ENCODE measurements at places on chromosomes 3 and 15.

DNA sequence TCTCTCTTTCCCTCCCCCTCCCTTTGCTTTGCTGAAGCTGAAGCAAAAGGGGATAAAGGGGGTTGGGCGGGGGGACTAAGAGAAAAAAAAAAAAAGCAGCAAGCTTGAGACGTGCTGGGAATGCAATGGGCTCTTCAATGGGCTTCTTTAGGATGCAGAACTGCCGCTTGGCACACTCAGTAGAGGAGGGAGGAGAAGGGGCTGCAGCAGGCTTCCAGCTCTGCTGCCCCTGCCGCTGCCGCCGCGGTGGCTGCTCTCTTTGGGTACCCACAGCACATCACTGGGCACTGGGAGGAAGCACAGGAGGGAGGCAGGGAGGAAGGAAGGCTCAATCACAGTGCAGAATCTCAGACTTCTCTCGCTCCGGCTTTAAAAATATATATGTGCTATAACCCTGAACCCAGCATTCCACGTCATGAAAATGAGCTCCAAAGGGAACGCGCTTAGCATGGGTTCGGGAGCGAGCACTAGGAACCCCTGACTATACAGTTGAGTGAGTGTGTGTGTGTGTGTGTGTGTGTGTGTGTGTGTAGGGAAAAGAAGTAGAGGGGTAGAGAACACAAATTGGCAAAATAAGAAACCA lies 3.5 kb downstream of the SLITRK3 start:
- no peak for DNase-seq

GRCh38 chr15:101359365-101359947 lies 64.4 kb upstream of the SNRPA1 start:
- DNase-seq = no peak

- DNase-seq = no peak
These were observed 4.8 kb downstream of the MYL3 start for GRCh38 chr3:46858456-46858855.

DNA sequence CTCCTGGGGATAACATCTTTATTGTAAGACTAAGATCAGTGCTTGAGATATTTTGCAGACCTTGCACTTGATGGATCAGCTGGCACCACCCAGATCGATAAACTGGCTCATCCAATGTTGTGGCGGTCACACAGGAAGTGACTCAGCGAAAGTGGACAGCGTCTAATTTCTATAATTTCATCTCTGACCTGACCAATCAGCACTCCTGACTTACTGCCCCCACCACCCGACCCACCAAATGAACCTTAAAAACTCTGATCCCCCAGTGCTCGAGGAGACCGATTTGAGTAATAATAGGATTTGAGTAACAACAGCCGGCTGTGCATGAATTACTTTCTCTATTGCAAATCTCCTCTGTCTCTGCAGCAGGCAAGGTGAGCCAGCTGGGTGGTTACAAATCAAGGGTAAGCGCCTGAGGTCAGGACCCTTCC lies 62.7 kb upstream of the RNU6-1 start:
- DNase-seq = no peak

DNA sequence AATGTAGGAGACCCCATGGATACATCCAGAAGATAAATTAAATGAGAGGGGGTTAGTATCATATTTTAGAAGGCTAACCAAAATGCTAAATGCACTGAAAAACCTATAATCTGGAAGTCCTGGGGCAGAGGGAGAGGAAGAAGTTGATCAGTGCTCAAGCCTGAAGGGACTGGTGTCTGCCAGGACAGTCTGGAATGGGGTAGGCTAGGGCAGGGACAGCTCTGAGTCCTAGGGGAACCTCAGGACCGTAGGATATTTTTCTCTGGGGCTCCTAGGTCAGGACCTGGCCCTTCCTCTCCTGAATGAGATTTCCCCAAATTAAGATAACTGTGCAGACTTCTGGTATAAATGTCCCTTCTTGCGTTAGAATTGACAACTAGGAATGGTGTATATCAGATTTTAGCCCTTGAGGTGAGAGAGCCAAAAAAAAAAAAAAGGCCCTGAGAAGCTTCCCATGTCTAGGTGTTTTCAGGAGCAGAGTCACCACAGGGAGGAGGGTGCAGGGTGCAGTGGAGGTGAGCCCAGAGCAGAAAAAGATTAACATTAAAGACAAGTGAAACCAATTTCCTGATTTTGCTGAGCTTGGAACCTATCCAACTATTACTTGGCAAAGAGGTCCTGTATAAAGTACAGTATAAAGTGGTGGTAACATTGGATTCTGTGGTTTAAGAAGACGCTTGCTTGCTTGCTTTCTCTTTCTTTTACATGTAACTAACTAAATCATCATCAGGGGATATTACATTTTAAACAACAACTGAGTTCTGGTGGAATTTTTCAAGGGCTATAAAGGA lies 63.5 kb downstream of the HACD2 start:
- no peak for DNase-seq

- DNase-seq = no peak
These were observed 50.4 kb upstream of the FILIP1L start for GRCh38 chr3:100164743-100165142.

DNA sequence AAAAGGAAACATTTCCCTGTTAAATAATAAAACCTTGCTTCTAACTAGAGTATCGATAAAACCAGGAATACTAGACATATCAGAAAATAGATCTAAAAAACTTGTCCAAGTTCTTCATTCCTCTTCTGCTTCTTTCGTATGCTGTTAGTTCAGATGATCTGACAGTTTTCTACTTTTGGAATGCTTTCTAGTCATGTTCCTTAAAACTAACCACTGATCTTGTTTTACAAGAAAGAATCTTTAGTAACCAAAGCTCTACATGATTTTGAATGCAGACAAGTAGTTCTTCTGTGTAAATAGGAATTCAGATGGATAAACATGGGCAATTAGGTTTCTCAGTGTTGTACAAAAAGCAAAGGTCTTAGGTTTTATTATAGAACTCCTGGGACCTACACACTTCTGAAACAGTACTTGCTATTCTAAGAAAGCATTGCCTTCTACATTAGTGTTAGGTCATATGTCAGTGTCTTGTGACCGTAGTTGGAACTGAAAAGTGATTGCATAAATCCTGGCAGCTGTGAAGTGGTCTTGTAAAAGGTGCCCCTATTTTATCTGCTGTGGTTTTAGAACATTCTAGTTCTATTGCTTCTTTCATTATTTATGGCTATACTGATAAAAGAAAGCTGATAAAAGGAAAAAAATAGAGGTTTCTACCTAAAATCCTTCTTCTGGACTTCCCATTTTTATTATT lies 40.7 kb downstream of the SNRK start:
- no peak for DNase-seq

DNA sequence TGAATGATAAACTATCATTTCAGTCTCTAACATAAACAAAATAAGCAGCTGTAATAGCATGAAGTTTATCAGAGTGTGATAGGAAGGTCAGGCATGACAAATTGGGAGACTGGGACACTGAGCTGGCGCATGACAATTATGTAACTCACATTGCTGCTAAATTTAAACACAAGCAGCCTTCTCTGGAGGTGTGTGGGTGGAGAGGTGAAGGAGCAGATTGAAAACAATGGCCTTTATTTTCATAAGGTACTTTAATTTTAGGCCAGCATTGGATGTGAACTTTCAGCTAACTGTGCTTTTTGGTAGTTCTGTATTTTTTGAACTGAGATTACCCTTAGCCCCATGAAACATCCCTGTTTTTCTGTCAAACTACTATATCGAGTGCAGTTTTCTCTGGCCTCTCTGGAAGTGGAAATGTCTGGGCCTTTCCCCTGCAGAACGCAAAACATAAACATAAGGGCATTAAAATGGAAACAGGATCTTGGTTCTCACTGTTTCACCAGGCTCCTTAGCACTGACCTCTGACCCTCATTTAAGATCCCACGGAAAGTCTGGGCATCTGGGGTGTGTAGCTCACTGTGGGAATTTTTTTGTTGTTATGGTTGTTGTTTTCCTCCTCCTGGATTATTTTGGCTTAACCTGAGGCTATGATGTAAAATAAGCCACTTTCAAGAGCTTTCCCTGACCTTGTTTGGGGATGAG lies 160.1 kb upstream of the DPH6 start:
- no peak for DNase-seq

- no peak for DNase-seq
These were observed 333.5 kb upstream of the AZI2 start for GRCh38 chr3:28682121-28682520.

- DNase-seq = no peak
These were observed 112.4 kb upstream of the BHLHE40 start for GRCh38 chr3:4866866-4867265.

GRCh38 chr15:43370975-43371974 lies at the start of the genes TUBGCP4 and ZSCAN29:
TSS of gene TUBGCP4 (plus strand) at chr15:43371101. CDS start at chr15:43371355, 254 bp downstream.
TSS of gene ZSCAN29 (minus strand) at chr15:43371043. CDS start at chr15:43369913, 1,130 bp downstream.
- peak; percentile 87 for DNase-seq

DNA sequence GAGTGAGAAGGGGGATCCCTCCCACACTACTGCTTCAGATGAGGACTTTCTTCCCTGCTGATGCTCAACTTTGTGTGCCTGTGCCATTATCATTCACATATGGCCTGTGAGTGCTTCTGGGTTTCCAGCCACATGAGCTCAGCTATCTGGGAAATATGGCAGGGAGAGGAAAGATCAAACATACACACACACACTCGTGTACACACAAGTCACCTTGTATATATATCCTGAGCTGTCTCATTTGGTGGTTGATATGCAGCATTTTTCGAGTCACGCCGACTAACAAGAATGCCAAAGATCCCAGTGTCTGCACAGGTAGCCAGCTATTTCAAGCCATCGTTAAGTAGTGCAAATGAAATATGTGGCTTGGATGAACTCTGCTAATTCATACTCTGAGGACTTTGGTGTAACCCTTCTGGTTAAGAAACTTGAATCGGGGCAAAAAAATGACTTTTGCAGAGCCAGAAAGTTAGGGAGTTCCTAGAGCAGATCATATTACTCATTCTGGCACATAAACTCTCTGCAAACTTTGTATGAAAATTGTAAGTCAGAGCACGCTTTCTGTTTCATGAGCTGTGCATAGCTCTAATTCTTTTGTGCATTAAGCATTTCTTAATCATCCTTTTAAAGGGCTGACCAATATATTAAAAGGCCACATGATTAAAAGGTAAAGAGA lies 24.9 kb upstream of the WNT5A start:
- DNase-seq = no peak

DNA sequence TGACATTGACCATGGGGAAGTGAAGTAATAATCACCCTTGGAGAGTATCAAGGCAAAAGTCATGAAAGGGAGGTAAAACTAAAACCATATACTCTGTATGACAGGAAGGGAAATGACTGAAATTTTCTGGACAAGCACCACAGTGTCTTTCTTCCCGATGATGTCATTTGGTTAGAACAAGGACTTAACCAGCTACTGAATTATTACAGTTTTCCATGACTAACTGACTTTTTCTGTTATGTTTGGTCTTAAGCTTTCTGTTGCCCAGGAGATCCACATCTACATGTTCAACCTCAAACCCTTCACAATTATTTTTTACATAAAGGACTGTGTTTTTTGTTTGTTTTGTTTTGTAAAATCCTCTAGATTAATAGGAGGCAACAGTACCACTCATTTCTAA lies 191.9 kb upstream of the IL12A start:
- DNase-seq = no peak

GRCh38 chr15:92305343-92305742 lies 88.3 kb upstream of the ST8SIA2 start:
- no peak for DNase-seq

DNA sequence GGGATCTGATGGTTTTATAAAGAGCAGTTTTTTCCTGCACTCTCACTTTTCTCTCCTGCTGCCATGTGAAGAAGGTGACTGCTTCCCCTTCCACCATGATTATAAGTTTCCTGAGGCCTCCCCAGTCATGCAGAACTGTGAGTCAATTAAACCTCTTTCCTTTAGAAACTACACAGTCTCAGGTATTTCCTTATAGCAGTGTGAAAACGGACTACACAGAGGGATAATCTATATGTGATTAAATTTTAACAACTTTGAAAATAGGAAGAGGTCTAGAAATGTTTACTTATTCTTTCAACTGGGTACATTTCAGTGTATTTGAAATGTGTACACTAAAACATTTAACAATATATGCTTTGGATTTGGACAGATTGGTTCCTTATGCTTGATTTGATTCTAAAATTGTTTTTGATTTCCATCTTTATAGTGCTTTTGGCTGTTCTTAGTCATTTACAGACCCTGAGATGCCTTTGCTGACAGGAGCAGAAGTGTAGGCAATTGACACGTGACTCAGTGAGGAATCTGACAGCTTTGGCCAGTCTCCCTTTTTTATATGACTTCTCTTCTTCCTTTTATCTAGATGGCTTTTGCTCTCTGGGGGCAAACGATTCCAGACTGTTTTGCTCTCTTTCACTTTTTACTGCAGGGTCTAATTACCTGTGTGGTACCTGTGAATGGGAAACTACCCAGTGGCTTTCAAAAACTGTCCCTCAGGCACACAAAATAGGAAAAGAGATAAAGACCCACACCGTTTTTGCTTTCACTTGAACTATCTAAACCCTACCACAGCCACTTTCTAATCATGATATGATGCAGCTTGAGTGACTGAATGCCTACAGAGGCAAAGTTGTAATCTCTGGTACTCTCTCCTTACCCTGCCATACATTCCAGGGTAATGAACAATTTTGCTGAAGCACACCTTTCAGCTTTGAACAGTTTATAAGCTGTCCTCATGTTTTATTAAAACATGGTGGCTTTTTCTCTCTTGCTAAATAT lies 422.6 kb downstream of the ROBO1 start:
- no peak for DNase-seq

Data from B cell (primary cell).